ENCODE measurements at places on chromosomes 16 and 17.

DNA sequence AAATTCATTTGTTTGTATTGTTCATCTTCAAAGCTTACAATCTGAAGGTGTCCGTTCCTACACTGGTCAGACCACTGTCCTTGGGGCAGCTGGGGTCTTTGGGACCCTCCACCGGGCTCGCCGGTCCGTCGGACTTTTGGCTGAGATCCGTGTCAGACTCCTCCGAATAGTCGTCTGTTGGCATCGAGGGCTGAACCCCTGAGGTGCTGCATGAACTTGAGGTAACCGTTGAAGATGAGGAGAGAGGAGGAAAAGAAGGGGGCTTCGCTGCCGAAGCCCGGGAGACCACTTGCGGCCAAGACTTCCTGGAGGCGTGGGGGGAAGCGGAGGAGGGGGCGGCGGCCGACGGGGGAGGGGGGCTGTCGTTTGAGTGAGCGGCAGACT is 260.8 kb downstream of the ZFHX3 start:
- no peak for DNase-seq

DNA sequence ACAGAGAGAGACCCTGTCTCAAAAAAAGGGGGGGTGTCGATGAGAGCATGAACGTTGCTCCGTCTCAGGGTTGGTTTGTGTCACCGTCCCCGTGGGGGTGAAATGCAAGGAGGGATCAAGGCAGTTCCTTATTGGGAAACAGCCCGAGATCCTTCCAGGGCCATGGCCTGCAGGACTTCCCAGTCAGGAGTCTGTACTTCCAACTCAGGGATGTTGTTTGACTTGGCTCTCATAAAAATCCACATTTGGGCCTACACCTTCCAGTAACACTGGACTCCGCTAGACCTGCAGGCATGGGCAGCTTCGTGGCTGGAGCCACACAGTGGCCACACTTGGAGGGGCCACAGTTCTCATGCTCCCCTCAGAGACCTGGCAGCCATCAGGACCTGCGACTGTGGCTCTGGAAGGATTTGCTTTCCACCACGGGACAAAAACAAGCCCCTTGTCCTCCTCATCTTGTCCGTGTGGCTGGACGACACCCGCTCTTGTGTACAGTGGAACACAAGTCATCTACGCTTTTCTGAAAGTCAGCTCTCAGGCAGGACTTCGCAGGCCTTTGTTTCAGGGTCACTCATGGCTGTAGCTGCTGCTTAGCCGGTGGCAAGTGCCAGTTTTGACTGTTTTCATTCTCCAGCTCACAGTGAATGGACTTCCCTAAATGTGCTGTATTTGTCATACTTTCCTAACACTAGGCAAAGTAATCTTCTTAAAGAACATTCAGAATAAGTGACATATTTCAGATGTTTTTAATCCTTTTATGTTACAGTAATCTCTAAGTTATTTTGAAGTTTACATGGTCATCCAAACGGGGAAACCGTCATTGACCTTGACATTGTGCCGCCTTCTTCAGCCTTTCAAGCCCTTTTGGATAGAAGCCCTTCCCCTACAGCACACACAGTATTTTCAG is 24.2 kb upstream of the IL17C start:
- no peak for DNase-seq

DNA sequence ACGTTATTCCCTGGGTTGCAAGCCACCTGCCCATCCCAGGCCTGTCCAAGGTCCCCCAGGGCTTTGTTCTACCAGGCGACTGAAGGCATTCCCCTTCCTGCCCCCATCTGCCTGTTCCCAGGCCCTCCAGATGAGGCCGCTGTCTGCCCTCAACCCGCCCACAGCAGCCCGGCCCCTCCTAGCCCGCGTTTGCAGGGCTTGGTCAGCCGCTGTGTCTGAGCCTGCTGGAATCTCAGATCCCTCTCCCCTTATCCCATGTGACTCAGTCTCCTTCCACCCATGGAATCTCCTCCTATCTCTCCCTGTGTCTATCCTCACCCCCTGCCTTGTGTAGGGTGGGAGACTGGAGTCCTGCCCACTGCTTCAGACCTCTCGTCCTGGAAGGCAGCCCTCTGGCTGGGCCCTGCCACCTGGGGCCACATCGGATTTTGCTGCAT is 186.0 kb upstream of the TNRC6C start:
- peak; percentile 89 for DNase-seq

DNA sequence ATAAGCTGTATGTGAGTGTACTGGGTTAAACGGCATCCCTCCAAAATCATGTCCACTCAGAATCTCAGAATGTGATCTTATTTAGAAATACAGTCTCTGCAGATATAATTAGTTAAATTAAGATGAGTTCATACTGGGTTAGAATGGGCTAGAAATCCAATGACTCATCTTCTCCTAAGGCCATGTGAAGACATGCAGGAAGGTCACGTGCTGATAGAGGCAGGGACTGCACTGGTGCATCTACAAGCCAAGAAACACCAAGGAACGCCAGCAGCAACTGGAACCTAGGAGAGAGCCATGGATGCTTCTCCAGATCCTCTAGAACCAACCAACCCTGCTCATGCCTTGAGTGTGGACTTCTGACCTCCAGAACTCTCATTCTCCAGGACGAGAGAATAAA is 241.0 kb downstream of the XYLT1 start:
- DNase-seq = no peak

DNA sequence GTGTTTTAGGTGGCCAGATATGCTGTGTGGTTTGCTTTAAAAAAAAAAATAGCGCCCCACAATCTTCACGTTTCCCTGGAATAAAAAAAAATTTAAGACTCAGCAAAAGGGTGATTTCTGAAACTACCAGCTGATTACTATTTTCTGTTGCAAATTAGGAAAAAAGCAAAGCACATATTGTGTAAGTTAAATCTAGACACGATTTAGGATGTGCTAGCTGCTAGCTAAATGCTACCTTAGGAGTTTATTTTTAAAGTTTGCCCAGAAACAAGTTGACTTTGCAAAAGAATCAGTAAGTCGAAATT is 944 bp upstream of the MARF1 start:
- no peak for DNase-seq

- no peak for DNase-seq
These were observed 46.2 kb downstream of the GNAO1 start for GRCh38 chr16:56237451-56237930.

Data from Daoy (cell line).